Adrenal gland (tissue), 19 donors: ENCODE measurements at places on chromosomes 5 and 9. TPM values are rescaled to one million over a fixed set of nuclear protein-coding genes. Genes with fewer than 3 reads are reported as not detected.

The GPR151 gene
- polyA plus RNA-seq, result not detected

The PCDHA9 gene
- polyA plus RNA-seq, result not detected

The CCDC180 gene
- polyA plus RNA-seq, result 2.3 TPM

The RORB gene
- 2.5 TPM for polyA plus RNA-seq

The TAF7 gene
- polyA plus RNA-seq, result 23.9 TPM

The CXXC5 gene
- polyA plus RNA-seq, result 17.7 TPM

The PCDHA6 gene
- polyA plus RNA-seq, result 0.97 TPM

The LRRC70 gene
- polyA plus RNA-seq, result 1.5 TPM

The HINT2 gene
- 199 TPM for polyA plus RNA-seq

The AP3B1 gene
- polyA plus RNA-seq, result 22.0 TPM

The KLF4 gene
- 8.7 TPM for polyA plus RNA-seq

The IRX1 gene
- polyA plus RNA-seq, result not detected

The DDX46 gene
- polyA plus RNA-seq, result 34.8 TPM

The OR1Q1 gene
- polyA plus RNA-seq, result not detected

The STXBP1 gene
- polyA plus RNA-seq, result 29.7 TPM

The PCDHGC4 gene
- polyA plus RNA-seq, result 1.0 TPM

The ARHGEF37 gene
- polyA plus RNA-seq, result 2.3 TPM
